ENCODE measurements at places on chromosomes 12 and 14. TPM values are rescaled to one million over a fixed set of nuclear protein-coding genes. Genes with fewer than 3 reads are reported as not detected.

The SLC25A21 gene
- 0.53 TPM for total RNA-seq

The SLC38A4 gene
- 0.16 TPM for total RNA-seq

The CRIP2 gene
- total RNA-seq: 185 TPM

The C12orf50 gene
- total RNA-seq: not detected

The OR6C6 gene
- total RNA-seq: not detected
